ENCODE measurements at places on chromosomes 12 and 14. TPM values are rescaled to one million over a fixed set of nuclear protein-coding genes. Genes with fewer than 3 reads are reported as not detected.
A peak's percentile ranks its signal among the peaks of the same experiment; 100 is the strongest.

DNA sequence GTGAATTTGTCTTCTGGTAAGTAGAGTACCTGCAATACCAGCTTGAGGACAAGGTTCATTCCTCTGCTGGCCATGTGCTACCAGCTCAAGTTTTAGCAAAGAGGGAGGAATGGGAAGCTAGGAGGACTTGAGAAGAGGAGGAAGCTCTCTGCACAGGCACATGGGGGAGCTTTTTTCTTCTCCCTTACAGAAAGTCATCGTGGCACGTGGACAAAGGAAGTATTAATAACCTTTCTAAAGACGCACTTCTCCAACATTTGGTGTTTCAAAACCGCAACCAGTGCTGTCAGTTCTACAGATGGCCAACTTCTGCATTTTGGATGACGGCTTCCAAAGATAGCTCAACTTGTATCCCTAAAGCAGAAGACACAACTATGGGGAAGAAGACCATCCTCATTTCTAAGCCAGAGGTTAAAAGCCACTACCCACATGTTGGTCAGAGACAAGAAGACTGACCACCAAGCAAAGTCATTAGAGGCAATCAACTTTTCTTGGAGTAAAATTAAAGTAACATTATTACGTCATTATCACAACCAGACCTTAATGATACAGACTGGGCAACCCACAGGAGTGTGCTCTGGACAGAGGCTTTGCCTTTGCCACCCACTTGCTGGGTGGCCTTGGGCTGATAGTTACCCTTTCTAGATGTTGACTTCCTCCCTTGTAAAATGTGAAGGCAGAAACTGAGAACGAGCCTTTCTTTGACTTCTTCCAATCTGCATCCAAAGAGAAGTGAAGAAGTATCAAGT is 12.3 kb upstream of the TMED10 start:
- H3K27me3 ChIP-seq: no peaks in the 10 kb centered on the region
- H3K36me3 ChIP-seq: no peaks in the 10 kb centered on the region
- no peak overlapping the region for H3K27ac ChIP-seq
- no peak overlapping the region for H3K4me3 ChIP-seq
- H3K4me1 ChIP-seq: no peaks in the 10 kb centered on the region
- no peak for DNase-seq

- DNase-seq: peak; percentile 46
- H3K4me1 ChIP-seq: peaks cover 20% of the 10 kb centered on the region
- H3K36me3 ChIP-seq: no peaks in the 10 kb centered on the region
- no peak overlapping the region for H3K4me3 ChIP-seq
These were observed 42.0 kb downstream of the MOK start for GRCh38 chr14:102262929-102263462.

- H3K4me3 ChIP-seq: no peak overlapping the region
- no peaks in the 10 kb centered on the region for H3K36me3 ChIP-seq
- H3K27ac ChIP-seq: no peak overlapping the region
- no peak for DNase-seq
- H3K4me1 ChIP-seq: no peaks in the 10 kb centered on the region
These were observed 9.3 kb downstream of the PLEKHD1 start for GRCh38 chr14:69493791-69494190.

The RIMBP2 gene
- total RNA-seq: 22.8 TPM

- H3K27ac ChIP-seq: no peak overlapping the region
- no peaks in the 10 kb centered on the region for H3K36me3 ChIP-seq
- H3K27me3 ChIP-seq: no peaks in the 10 kb centered on the region
- no peaks in the 10 kb centered on the region for H3K4me1 ChIP-seq
- no peak overlapping the region for H3K4me3 ChIP-seq
- peak; percentile 36 for DNase-seq
These were observed 2.4 kb upstream of the TCL1B start for GRCh38 chr14:95683793-95684192.

Data from stomach (tissue), 19 donors.